Sigmoid colon (tissue), 7 donors: ENCODE measurements at places on chromosomes 16 and 17. TPM values are rescaled to one million over a fixed set of nuclear protein-coding genes. Genes with fewer than 3 reads are reported as not detected.

Gene HOXB1
- not detected for total RNA-seq

Gene MAF
- total RNA-seq: 38.2 TPM

Gene UTS2R
- not detected for total RNA-seq

Gene ABCC12
- not detected for total RNA-seq

Gene PRKCB
- 23.4 TPM for total RNA-seq
